HEK293T (cell line): ENCODE measurements at places on chromosomes 5 and 9.

DNA sequence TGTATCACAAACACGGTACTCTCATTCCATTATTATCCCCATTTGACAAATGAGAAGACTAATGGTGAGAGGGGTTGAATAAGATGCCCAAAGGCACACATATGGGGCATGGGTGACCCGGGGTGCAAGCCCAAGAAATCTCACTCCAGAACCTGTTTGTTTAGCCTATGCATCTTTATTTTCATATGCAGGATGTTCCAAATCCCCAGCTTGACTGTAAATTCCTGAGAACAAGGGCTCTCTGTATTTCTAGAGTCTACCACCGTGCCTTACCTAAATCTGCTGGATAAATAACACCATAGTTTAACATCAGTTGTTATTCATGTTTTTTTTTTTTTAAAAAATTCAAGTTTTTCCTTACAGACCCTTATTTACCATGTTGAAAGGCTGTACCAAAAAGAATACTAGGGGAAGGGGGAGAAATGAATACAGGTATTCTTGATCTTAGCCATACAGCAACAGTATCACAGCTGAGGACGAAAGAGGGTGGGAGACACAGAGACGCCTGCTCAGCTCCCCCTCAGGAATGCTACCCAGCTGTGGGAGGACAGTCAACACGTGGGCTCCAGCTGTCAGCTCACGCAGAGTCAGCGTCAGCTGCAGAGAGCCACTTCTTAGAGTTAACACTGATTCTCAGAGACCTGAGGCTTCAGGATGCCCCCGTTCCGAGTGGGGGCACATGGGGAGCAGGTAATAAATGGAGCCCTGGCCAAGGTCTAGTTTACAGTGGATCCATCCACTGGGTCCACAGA, 86.6 kb downstream of the MED27 start:
- no peak for DNase-seq

DNA sequence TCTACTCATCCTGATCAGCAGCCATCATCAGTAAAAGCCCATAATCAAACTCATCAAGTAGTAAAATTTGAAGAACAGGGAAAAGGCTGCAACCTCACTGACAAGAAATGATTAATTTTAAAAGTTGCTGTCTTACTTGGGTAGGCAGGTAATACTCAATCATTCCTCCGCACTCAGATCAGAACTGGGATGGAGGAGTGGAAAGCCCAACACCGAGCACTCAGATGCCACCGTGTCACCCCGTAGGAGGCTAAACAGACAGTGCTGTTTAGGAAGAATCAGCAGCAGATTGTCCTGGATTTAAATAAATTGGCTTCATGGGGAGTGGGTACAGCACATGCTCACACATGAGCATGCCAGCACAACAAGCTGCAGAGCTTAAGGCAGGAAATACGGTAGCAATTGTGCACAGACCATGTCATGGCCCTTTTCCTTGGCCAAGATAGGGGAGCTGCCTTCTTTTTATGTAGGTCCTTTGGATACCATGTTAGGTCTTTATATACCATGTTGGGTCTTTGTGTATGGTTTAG, 92.6 kb upstream of the CDH6 start:
- DNase-seq, result no peak

DNA sequence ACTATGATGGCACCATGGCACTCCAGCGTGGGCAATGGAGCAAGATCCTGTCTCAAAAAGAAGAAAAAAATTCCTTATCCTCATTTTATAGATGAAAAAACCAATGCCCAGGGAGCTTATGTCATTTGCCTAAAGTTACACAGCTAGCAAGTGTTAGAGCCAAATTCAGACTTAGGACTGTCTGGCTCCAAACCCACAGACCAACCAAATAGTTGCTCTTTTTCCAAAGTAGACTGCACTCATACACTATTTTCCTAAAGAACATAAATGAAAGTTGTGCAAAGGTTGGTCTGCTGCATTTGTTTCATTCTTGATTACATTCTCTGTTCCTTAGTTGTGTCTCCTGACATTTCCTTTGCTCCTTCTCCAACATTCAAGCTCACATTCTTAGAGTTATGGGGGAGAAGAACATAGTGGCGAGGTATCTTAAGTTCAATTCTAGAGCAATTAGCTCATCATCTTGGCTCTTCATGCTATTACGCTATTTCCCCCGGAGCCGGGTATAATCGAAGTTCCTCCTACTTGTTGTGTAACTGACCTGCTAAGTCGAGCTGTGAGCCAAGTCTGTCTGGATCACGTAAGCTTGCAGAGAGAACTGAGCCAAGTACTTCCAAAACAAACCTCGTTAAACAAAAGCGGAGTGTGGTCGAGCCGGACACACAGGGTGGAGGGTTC, 138.3 kb downstream of the RFK start:
- no peak for DNase-seq

DNA sequence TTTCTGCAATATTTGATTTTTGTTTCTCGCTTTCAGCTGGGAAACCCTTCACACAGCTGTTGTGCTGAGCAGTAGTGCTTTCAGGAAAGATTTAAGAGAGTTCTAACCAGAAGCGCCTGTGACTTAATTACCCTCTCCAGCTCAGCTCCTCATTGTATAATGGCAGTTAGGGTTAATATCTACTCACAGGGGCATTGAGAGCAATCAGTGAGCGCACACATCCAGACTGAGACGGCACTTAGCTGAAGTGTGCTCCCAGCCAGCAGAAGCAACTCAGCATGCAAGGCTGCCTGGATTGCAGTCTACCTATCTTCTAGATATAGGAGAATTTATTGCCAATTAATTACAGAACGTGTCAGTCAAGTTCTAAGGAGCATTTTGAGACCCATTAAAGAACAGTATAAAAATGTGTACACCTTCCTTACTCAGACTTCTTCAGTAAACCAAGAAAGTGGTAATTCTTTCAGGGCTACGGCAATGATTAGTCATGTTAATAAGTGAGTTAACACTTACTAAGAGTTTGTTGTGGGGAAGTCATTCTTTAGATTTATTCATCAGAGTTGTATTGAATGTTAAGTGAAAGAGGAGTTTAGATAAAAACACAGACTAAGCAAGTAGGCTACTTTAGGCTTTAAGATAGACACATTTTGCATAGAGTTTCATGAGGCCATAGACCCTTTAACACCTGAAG, 111.7 kb upstream of the PCAT7 start:
- no peak for DNase-seq

DNA sequence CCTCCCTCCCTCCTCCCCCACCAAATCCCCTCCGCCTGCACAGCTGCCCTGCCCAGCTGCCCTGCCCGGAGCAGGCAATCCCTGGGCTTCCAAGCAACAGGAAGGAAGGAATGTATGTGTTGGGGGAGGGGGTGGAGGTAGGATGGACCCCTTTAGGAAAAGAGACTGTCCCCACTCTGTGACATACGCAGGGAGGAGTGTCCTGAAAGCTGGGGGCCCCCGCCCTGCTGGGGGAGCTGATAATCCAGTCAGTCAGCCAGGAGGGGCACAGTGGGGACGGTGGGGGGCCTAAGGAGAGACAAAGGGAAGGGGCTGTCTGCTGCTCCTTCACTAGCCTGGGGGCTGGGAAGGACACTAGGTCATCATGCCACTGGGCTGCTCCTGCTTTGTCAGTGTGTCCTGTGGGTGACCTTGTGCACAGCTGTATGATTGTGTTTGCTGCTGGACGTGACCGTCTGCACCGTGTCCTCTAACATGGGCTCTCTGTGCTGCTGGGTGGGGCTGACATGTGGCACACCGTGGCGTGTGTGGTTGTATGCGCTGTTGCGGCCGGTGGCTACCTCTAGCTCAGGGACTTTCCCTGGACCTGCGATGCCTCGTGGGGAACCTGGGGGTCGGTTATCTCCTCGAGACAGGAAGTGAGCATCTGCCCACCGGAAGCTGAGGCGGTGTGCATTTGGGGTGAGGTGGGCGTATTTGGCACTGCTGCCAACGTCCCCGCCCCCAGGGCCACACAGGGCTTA, 3.0 kb downstream of the N4BP3 start:
- no peak for DNase-seq

DNA sequence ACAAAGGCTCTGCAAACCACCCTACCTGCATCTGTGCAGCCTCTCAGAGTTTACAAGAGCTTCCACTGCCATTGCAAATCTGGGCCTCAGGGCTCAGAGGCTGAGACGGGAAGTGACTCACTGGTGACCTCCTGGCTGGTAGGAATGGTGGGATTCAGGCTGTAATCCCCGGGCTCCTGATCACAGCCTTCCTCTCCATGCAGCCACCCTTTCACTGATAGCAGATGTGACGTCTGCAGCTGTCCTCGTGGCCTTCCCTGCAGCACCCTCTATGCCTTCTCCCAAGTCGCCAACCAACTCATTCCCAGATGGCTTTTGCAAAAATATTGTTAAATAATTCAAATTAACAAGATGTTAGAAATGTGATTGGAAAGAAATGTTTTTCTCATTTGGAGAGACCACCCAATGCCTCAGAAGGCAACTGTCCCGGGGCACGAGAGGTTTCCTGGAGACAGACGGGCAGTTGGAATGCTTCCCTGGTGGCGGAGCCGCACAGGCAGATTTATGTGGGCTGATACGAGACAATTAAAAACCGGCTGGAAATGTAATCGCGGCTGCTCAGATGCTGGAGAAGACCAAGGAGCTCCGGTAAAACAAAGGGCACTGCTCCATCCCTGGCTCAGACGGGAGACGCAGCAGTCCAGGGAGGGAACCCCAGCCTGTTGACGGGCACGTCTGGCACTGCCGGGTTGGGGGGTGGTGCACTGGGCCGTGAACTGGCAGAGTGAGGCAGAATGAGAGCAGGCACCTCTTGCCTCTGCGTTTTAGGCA, 34.4 kb upstream of the SLC25A51 start:
- DNase-seq, result peak; percentile 28

DNA sequence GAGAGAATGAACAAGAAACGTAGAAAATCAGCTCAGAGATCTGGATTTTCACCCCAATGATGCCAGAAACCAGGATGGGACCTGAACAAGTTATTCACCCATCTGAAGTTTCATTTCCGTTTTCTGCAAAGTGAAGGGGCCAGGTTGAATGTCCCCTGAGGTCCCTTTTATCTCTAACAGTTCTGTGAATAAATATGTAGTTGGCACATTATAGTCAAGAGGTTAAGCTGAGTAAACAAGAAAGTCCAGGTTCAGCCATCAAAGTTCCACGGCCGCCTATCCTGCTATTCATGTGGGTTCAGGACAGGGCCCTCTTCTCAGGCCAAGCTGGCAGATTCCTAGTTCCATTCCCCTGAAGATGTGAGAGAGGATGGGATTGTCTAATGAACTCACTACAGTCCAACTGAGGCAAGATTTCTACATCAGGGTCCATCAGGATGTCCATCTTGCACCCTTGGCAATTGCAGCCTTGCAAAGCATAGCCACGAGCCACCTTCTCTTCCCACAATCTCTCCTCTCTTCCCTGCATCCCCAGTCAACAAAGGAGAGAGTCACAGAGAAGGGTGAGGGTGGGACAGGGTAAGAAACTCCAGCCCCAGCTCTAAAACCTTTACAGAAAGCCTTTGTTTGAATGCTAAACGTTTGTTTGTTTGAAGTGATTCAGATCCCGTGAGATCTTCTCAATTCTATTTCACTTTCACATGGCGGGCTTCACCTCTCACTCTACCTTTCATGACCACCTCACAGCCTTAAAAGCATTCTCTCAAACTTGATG, 311.0 kb downstream of the SLIT3 start:
- no peak for DNase-seq

DNA sequence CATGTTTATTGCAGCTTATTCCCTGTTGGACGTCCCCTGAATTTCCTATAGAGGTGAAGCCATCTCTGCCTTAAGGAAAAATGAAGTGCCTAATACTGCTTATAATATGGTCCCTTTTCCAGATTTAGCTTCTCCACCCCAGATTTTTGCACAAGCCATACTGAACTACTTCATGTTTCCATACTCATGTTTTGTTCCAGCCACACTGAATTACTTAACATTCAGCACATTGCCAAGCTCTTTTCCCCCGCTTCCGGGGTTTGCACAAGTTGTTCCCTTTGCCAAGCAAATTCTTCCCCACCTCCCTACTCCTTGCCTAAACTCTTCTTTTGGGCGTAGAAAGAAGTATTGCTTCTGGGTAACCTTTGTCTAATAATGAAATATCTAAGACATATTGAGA, 1.7 kb upstream of the CNTRL start:
- no peak for DNase-seq

DNA sequence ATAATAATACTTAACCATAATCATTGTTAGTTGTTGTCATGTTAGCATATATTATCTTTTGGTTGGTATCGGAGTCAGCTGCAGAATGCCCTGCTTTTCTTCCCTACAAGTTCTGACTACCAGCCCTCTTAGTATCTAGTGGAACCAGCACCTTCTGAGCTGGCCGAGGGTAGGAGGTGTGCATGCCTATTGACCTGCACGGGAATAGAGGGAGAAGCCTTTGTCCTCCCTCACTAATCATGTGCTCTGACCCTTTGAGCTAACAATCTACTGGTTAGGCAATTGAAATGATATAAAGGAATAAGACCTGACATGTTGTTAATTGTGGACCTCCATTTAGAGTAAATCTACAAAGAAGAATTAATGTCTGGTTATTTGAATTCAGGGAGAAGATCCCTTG, 4.1 kb downstream of the PCSK5 start:
- DNase-seq, result no peak

DNA sequence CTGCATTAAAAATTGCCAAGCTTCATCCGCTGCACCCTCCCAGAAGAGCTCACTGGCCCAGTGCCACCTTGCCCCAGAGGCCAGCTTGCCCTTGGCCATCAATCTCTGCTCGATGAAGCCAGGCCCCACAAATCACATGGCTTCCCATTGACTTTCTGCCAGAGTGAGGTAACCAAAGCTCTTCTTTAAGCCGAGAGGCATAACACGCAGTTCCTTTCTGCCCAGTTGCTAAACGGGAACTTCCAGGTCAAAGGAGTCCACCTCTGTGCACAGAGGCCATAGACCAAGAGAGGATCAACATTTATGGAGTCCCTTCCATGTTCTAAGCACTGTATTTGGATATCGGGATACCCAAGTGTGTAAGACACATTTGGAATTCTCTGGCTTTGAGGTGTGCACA, 208.8 kb downstream of the KIF4B start:
- no peak for DNase-seq

DNA sequence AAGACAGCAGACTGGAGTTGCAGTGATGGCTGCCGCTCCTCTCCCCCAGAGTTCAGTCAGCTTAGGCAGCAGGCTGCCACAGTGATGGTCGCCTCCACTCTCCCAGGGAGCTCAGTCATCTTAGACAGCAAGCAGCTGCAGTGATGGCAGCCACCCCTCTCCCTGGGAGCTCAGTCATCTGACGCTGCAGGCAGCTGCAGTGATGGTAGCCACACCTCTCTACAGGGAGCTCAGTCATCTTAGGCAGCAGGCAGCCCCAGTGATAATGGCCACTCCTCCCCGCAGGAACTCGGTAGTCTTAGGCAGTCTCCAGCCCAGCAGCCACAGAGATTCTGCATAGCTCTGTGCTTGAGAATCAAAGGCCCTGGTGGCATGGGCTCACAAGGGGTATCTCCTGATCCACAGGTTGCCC, 582.7 kb downstream of the DTWD2 start:
- DNase-seq, result no peak

DNA sequence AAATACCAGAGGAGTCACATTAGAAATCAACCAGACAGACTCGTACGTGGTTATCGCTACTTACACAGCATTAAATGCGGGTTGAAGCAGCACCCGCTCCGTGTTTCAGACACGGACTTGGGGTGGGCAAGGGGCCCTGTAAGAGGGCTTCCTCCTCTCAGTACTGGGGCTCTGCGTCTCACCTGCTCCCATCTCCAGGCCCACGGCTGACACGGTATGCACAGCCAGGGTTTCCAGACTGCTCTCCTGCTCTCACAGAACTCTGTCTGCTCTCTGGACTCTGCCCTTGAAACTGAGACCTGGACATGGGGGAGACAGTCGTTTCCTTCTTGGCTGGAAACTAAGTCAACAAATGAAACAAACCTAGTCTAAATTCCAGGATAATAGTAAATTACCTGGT, 24.7 kb upstream of the RASGEF1C start:
- no peak for DNase-seq

GRCh38 chr5:160903551-160903950, 51.5 kb upstream of the ATP10B start:
- no peak for DNase-seq
